NCI-H187 (cell line): ENCODE measurements at places on chromosomes 2 and 18.

DNA sequence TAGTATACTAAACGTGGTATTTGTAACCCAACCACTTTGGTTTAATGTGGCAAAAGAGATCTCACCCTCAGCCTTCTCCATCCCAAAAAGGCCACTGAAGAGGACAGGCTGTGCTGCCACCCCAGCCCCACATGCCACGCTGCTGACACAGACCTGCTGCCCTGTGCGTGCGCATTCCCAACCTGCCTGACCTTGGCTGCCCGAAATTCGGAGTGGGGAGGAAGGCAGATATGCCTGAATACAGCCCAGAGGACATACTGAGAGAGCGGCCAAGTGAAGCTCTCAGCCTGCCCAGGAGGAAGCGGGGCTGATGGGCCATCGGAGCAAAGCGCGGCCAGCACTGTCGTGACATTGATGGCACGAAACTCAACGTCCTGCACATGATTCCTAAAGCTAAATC is 70.0 kb downstream of the HDAC4 start:
- no peak for DNase-seq

- no peak for DNase-seq
Observed at GRCh38 chr18:73896685-73897084, 250.9 kb downstream of the FBXO15 start.

DNA sequence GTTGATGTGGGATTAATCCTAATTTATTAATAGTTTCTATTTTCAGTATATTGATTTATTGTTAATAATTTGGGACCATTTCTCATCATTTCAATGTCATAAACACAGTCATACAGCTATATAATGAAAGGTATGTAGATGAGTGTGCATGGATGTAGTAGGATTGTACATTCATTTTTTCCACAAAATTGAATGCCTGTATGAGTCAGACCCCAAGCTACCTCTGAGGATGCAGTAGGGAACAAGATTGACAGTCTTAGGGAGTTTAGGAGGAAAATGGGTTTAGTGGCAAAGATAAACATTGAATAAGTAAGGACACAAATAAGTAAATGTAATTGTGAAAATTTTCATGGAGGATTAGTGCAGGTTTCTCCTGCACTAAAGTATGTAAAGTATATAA is 14.1 kb upstream of the TMEFF2 start:
- no peak for DNase-seq

GRCh38 chr2:135121016-135121657 is 69.0 kb downstream of the RAB3GAP1 start:
- DNase-seq: no peak

GRCh38 chr18:11274144-11274794 is 124.9 kb upstream of the PIEZO2 start:
- no peak for DNase-seq

DNA sequence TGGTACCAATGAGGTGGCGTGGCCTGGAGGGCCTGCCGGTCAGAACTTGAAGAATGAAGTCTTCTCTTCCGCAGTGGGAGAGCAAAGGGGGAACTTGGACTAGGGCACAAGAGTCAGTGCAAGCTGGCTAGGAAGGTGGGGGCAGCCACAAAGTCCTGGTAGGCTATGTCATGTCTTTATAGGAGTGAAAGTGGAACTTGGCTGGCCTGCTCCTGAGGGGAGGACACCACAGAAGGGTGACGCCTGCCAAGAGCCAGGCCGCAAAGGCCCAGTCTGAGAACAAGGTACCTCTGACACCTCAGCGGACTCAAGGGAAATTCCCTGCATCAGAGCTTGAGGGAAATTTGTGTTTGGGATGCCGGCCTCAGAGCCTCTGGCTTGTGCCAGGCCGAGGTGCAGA is 32.2 kb upstream of the MAP3K20 start:
- no peak for DNase-seq

DNA sequence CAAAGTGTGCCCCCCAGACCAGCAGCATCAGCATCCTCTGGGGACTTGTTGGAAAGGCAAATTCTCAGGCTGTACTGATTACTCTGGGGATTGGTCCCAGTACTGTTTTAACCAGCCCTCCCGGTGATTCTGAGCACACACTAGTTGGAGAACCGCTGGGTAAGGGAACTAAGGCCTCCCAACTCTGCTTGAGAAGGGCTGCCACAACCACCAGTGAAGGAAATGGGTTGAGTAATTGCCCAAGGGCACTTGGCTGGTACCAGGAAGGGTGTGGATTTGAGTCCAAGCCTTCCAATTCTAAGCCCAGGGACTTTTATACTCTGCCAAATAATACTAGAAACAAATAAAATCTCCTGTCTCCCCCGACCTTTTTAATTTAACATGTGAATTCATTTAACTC is 219.9 kb downstream of the SETBP1 start:
- DNase-seq: no peak

DNA sequence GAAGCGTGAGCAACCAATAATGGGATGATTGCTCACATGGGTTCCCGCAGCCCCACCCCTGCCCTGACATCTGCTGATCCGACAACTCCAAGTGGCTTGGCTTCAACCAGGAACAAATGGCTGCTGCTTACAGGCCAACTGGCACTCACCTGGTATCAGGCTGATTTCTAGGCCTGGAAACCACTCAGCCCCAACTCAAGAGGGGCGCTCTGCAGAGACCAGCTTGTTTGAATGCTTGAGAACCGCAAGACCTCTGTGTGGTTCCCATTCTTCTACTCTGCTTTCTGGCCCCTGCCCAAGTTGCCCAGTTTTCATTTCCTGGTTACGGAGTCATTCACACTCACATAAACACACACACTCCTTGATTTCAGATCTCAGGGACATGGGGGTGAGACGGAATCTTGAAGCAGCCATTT is 52.0 kb downstream of the TNP1 start:
- DNase-seq: peak; percentile 47

- no peak for DNase-seq
Observed at GRCh38 chr2:125935559-125935958, 720.4 kb upstream of the GYPC start.

DNA sequence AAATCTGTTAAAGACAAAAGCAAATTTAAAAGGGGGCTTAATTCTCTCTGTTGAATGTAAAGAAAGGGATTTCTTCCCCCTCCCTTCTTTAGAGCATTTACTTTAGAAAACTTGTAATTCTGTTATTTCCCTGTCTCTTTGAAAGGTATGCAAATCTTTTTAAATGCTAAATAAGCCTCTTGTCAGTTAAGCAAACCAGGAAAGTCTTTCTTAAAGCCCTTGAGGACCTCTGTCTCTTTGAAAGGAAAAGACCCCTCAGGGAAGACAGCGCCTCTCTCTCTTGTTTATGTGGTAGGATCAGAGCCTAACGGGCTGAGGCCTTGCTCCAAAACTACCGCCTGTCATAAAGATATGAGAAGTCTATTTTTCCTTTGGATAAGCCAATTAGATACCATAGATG is 139.9 kb upstream of the CDH7 start:
- no peak for DNase-seq

- DNase-seq: no peak
Observed at GRCh38 chr2:119673796-119674195, 5.2 kb upstream of the TMEM177 start.

- no peak for DNase-seq
Observed at GRCh38 chr2:173658946-173659371, 304.3 kb downstream of the CDCA7 start.

- DNase-seq: no peak
Observed at GRCh38 chr2:210860276-210860675, 303.9 kb downstream of the CPS1 start.

DNA sequence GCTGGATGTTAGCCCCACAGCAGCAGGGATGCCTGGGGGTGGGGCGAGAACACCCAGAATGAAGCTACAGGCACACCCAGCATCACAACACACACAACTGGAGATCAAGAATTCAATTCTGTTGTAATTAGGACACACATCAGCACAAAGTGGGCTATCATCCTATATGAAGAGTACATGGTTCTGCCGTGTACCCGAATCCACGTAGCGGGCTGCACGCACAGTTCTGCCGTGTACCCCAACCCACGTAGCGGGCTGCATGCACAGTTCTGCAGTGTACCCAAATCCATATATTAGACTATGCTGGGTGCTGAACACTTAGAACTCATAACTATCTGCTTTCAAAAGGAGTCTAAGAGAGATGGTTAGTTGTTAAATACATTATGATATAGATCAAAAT is 86.5 kb downstream of the EIPR1 start:
- no peak for DNase-seq

GRCh38 chr2:163756588-163756987 is 20.8 kb upstream of the FIGN start:
- DNase-seq: no peak

GRCh38 chr2:237343993-237344392 is 70.0 kb downstream of the COL6A3 start:
- no peak for DNase-seq

- DNase-seq: no peak
Observed at GRCh38 chr2:205636549-205637319, 45.6 kb upstream of the NRP2 start.

GRCh38 chr2:202278944-202279343 is 13.4 kb downstream of the NOP58 start:
- no peak for DNase-seq

- DNase-seq: no peak
Observed at GRCh38 chr18:23484561-23485182, 18.6 kb upstream of the RMC1 start.

GRCh38 chr2:26363323-26363722 is 16.7 kb upstream of the ADGRF3 start:
- DNase-seq: no peak

DNA sequence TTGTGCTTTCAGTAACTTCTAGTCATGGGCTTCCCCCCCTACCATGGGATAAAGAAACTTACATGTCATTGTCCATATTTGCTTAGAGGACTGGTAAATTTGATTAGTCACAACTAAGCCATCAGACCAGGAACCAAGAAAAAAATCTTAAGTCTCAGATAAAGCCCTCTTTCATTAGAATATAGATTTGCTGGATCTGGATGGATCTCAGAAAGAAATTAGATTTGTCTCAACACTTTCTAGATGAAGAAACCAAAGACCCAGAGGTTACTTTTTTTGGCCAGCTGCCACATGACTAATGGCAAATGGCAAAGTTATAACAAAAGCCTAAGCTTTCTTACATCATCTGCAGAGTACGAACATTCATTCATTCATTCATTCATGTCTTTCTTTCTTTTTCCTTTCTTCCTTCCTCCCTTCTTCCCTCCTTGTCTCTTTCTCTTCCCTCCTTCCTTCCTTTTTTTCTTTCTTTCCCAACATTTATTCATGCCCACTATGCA is 60.2 kb downstream of the CDCA7 start:
- DNase-seq: no peak

- no peak for DNase-seq
Observed at GRCh38 chr2:153059338-153060052, 341.1 kb downstream of the ARL6IP6 start.

DNA sequence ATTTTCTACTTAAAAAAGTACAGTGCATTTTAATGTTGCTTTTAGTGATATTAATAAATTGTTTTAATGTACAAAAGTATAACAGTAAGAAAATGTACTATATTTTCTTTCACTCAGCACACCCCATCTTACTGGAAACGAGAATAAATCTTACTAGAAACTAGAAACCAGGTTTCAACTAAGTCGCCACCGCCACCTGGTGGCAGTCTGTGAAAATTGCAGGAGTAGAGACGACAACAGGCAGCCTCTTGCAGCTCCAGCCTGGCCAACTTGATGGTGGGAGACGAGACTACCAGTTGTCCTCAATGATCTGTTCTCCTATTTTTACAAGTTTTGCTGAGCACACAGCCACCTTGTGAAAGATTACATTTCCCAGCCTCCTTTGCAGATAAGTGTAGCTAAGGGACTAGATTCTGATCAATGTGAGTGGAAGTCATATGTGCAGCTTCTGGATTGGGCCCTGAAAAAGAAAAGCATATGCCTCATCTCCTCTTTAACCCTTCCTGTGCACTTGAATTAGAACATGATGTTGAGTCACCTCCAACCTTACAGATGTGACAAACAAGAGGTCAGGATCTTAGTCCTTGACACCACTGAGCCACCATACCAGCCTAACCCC is 8.7 kb downstream of the OTOF start:
- DNase-seq: peak; percentile 72

DNA sequence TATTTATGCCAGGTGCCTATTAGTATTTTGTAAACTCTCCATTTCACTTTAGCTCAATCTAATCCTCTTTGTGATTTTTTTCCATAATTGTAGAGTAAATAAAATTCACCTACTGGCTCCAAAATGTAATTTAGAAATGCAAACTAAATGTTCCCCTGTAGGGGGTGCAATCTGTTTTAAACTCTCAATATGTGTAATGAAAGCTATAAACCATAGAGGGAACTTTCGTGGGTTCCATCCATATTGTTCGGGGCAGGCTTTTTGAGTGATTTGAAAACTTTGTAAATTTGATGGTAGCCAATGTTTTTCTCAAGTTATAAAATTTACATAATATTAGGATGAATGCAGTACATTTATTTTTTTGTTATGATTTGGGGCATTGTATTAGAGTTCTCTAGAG is 49.4 kb downstream of the TSPYL6 start:
- DNase-seq: no peak

DNA sequence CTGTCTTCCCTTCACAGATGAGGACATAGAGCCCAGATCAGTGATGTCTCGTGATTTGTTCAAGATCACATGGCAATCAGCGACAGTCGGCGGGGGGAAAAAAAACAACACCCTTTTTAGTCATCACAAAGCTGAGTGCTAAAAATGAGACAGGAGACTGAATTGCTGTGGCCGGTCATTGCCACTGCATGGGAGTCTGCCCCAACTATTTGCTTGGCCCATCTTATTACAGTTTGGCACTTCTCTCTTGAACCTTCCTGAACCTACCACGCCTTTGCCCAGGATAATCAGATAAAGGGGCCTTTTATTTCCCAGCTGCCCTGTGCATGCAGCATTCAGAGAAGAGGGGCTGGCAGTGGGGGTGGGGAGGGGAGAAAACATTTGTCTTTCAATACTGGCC is 42.7 kb downstream of the SETBP1 start:
- no peak for DNase-seq

GRCh38 chr2:169806586-169806985 is 7.9 kb downstream of the SSB start:
- no peak for DNase-seq

- DNase-seq: peak; percentile 3
Observed at GRCh38 chr2:151973901-151974199, 125.0 kb downstream of the CACNB4 start.

GRCh38 chr2:189350540-189351209 is 90.6 kb upstream of the WDR75 start:
- no peak for DNase-seq

- DNase-seq: no peak
Observed at GRCh38 chr18:7304061-7304370, 73.1 kb downstream of the LRRC30 start.

GRCh38 chr2:238449909-238450417 is 23.2 kb downstream of the ASB1 start:
- no peak for DNase-seq

DNA sequence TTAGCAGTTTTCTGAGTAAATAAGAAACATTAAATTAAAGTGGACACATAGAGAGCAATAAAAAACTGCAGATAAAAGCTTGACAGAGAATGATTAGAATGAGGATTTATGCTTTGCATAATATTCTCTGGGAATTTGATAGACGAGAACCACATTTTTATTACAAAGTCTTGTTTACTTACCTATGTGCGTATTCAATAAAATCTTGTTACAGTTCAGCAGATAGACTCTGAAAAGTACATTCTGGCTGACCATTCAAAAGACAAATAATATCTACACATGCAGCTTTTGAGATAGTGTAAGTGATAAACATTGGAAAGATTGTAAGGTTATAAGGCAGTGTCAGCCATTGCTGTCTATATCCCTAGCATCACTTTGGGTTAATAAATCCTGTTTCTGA is 381.6 kb downstream of the NYAP2 start:
- DNase-seq: no peak
